ENCODE measurements at places on chromosomes 3 and 15.

- DNase-seq, result no peak
Measured at GRCh38 chr15:25776071-25776746, 86.9 kb downstream of the ATP10A start.

- no peak for DNase-seq
Measured at GRCh38 chr15:101651554-101652097, 555 bp downstream of the TM2D3 start.

DNA sequence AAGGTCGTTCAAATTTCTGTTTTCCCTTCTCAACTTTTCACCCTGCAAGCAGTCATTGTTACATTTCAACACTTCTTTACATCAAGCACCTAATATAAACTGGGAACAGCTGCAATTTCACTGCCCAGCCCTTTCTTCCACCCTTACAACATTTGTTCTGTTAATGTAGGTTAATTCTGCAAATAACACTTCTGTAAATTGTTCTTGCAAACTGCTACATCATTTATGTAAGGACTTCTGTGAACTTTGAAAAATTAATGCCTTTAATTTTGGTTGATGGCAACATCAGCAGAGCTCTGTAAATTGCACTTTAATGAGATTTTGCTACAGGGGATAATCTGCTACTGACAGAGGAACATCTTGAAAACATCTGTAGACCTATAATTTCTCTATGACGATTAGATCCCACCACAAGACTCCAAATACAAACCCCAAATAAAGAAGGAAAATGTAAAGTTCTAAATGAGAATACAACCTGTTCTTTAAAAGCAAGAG, 93.5 kb downstream of the ZIC4 start:
- no peak for DNase-seq

- DNase-seq, result no peak
Measured at GRCh38 chr15:89514186-89514585, 17.8 kb upstream of the RHCG start.

DNA sequence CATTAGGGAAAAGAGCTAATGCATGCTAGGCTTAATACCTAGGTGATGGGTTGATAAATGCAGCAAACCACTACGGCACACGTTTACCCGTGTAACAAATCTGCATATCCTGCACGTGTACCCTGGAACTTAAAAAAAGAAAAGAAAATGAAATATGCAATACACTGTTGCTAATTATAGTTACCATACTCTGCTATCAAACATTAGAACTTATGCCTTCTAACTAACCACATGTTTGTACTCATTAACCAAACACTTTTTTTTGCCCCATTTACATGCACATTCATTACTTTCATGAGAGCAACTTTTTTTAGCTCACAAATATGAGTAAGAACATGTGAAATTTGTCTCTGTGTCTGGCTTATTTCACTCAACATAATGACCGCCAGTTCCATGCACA, 253.1 kb downstream of the CGGBP1 start:
- DNase-seq, result no peak

GRCh38 chr3:64972793-64973192, 285.0 kb upstream of the ADAMTS9 start:
- no peak for DNase-seq

DNA sequence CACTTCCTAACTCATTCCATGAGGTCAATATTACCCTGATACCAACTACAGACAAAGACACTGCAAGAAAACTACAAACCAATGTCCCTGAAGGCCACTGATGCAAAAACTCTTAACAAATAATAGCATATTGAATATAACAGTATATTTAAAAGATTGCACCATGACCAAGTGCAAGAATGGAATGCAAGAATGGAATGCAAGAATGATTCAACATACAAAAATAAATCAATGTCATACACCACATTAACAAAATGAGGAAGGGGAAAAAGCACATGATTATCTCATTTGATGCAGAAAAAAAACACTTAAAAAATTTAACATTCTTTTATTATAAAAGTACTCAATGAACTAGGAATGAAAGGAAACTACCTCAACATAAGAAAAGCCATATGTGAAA, 463.1 kb upstream of the NECTIN3 start:
- no peak for DNase-seq

DNA sequence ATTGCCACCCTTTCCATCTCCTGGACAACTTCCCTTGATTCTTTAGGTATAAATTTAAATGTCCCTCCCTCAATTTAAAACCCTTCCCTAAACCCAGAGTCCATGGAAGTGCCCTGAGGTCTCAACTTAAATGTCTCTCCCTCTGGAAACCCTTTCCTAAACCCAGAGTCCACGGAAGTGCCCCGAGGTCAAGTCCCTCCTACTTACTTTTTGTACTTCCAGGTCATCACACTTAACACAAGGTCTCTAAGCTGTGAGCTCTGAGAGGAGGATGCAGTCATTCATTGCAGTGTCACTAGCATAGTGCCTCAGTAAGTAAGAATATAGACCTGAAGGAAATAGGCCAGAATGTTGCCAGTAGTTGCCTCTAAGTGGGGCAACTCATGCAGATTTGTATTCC, 78.2 kb upstream of the BNC1 start:
- DNase-seq, result no peak

- DNase-seq, result no peak
Measured at GRCh38 chr3:128489927-128490649, 2.9 kb downstream of the GATA2 start.

GRCh38 chr3:149596134-149596770, 61.6 kb downstream of the WWTR1 start:
- no peak for DNase-seq

GRCh38 chr3:102394517-102394916, 40.3 kb upstream of the ZPLD1 start:
- DNase-seq, result no peak

DNA sequence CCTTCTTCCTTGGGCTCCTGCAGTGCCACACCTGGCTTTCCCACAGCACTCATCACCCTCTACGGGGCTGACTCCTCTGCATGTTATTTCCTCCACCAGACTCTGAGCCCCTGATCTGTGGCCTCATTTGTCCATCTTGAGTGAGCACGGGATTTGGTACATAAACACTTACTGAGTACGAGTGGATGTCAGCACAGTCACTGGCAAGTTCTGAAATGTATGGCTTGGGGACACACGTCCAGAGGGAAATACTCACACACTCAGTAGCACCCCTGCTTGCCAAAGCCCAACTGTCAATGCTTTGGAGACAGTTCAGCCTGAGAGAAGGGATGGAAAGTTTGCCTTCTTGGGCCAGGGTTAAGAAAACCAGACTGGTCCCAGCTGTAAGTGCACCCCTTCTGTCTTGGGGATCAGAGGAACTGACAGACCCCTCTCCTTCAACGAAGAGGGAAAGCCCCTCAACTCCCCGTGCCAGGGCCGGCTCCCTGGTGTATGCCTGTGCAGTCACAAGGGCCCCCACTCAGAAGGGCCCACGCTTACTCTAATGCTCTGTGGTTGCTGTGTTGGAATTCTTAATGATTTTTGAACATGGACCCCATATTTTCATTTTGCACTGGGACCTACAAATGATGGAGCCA, 71.9 kb downstream of the UMPS start:
- no peak for DNase-seq

- no peak for DNase-seq
Measured at GRCh38 chr3:12125772-12126171, 32.9 kb downstream of the TIMP4 start.

GRCh38 chr3:40911928-40912327, 287.4 kb upstream of the CTNNB1 start:
- no peak for DNase-seq

GRCh38 chr15:99399061-99399460, 147.8 kb downstream of the LRRC28 start:
- DNase-seq, result no peak

- DNase-seq, result no peak
Measured at GRCh38 chr15:90563463-90563862, 33.7 kb downstream of the CRTC3 start.

- DNase-seq, result no peak
Measured at GRCh38 chr15:71800835-71801745, 9.3 kb upstream of the NR2E3 start.

GRCh38 chr3:127035677-127036076, 52.8 kb downstream of the PLXNA1 start:
- no peak for DNase-seq

- no peak for DNase-seq
Measured at GRCh38 chr3:122081543-122082247, 26.5 kb downstream of the CD86 start.

- DNase-seq, result no peak
Measured at GRCh38 chr15:63942486-63943365, 103.6 kb downstream of the DAPK2 start.

GRCh38 chr3:45795509-45795881, 841 bp downstream of the SLC6A20 start:
- DNase-seq, result no peak

DNA sequence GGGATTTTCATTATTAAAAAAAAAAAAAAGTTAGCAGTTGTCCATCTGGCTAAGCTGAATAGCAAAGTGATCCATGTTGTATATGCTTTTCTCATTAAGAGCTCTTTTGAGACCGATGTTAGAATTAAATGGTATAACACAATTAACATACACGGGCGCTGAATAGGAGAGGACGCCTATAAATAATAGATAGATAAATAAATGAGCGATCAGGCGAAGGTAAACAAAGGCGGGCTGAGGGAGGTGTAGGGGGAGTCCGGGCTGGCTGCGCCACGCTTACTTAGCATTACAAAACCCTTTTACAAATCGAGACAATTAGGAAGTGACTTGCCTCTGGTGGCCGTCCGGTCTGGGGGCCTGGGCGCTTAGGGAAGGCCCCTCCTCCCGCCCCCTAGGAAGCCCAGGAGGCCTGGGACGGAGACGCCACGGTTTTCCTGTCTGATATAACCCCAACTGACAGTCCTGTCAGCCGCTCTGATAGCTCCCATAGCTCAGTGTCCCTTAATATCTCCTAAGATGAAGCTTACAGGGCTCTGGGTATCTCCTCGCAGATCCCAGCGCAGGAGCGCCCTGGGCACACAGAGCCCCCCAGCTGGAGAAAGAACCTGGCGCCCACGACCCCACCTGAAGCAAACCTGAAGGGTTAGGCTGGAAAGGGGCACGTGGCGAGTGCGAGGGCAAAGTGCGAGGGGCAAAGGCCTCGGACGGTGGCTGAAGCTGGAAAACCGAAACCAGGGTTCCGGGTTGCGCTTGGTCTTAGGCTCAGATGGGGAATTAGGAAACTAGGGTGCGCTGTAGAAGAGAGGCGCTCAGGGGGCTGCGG, 3.6 kb downstream of the SOX14 start:
- DNase-seq, result no peak

- no peak for DNase-seq
Measured at GRCh38 chr3:35184775-35185174, 454.6 kb upstream of the ARPP21 start.

DNA sequence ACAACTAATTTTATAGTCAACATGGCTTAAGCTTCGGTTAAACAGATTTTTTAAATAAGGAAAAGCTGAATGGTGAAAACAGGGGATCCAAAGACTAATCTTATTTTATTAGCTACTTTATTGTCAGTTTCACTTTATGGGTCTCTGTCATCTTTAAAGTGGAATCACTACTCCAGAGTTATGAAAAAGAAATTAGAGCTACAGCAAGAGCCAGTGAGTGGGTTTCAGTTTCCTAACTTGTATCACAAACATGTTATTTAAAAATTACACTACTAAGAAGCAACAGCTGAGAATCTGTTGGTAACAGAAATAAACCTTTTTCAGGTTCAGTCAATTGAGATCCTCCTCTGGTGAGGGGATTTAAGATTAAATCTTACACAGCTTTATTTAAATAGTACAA, 10.0 kb downstream of the PHC3 start:
- no peak for DNase-seq

- no peak for DNase-seq
Measured at GRCh38 chr15:89783861-89784685, 7.9 kb downstream of the MESP2 start.

DNA sequence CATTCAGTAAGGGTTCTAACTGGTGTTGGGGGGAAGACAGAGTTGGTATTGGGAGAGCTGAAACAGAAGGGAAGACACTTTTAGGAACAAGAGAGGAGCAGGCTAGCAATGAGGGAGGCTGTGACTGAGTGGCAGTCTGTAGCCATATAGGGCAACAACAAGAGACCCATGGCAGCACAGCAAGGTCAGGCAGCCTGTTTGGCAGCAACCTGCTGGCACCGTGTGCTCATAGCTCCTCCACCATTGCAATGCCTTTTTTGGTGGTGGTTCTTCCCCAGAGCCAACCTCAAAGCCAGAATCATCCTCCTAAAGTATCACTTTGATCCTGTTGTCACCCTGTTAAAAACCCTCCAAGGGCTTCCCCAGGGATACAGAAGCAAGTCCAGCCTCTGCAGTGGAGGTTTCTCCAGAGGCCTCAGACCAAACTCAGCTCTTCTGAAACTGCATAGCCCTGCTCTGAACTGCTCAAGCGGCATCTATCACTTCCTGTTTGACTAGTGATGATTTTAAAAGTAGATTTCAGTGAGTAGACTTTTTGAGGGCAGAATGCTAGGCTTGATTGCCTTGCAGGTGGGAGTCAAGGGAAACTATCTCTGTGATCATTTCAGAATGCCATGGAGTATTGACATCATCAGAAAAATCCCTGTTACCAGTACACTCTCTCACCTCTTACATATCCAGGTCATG, 176.9 kb downstream of the STAC start:
- DNase-seq, result no peak

DNA sequence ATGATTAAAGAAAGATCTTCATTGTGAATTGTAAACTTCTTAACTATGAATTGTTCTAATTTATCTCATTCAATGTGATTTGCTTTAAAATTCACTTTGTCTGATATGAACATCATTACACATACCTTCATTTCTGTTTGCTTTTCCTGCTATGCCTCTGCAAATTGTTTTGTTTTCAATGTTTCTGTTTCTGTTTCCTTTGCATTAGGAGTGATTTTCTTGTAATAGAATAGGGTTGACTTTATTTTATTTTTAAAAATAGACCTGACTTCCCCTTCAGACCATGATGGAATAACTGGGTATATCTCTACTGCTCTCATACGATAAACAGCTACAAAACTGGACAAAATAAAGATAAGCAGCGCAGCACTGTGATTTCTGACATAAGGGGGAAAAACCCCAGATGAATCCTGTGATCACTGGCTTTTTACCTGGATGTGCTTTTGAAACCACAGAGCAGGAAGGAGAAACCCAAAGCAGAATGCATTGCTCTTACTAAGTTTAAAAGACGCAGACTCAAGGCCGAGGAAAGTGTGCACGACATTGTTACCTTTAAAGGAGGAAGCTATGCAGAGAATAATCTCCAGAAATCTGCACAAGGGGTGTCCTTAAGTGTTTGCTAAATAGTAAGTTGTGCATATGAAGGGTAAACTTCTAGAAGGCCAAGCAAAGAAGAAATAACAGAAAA, 420.2 kb downstream of the TBC1D5 start:
- no peak for DNase-seq

DNA sequence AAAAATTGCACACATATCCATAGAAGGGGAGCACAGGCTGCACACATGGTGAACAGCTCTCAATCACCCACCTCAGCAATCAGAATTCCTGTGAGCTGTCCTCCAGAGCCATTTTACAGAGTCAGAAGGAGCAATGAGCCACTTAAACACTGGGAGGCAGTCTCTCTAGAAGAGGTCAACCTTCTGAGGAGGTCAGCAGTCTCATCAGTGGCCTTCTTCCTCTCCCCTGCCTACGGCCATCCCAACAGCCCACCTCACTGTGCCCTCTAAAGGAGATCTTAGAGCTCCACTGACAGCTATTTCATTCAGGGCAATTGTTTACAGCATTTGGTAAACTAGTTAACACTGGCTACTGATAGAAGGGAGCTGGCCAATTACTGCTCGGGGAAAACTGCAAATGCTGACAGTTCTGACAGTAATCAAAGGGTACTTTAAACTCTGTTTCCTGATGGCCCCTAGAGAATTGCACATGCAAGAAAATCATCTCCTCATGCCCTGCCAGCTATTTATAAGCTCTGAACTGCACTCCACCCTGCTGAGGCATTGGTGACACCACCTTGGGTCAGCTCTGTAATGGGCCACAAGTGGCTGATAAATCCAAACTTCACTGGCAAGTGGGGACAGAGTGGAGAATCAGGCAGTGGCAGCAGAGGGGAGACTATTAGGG, 42.1 kb upstream of the TSPAN3 start:
- no peak for DNase-seq
